ENCODE measurements at places on chromosomes 6 and 20.

DNA sequence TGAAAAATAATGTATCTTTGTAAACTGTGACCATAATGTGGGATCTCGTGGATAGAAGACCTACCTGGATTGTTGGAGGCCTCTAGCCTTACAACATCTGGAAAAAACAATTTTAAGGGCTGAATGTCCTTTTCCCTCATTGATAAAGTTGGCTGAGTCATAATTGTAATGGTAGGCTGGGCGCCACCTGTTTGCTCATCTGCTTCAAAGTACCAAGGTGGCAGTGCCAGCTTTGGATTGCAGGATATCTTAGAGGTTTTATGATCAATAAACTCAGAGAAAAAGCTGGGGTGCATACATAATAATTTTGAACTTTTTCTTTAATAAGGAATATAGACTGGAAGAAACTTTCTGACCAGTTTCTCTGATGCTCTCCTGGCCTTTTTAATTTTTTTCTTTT, 653.4 kb downstream of the MMUT start:
- no peak for DNase-seq

GRCh38 chr6:169803271-169803811, 51.9 kb downstream of the ERMARD start:
- DNase-seq, result no peak

GRCh38 chr20:62323980-62324906, 21.4 kb downstream of the ADRM1 start:
- DNase-seq, result no peak

- DNase-seq, result no peak
Measured at GRCh38 chr6:30227242-30227722, 14.1 kb upstream of the TRIM26 start.

DNA sequence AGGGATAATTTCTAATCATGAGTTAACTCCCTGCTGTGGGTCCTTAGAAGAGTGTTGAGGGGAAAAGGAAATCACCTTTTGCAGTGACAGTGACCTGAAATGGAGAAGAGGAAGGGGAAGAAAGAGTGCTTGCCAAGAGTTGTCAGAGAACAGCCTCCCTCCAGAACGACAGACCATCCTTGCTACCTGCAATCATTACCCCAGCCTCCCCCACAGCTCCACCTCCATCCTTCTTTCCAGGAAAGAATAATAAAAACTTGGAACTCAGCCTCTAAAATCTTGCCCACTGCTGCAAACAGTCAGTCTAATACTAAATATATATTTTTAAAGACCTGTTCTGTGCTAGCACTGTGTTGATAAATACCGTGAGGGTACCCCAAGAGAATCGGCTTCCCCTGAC, 28.7 kb upstream of the FUCA2 start:
- no peak for DNase-seq

- no peak for DNase-seq
Measured at GRCh38 chr6:113719064-113719463, 138.1 kb upstream of the MARCKS start.

GRCh38 chr6:120681204-120681603, 653.1 kb downstream of the TBC1D32 start:
- DNase-seq, result no peak

- no peak for DNase-seq
Measured at GRCh38 chr6:116047173-116047933, 13.3 kb downstream of the FRK start.

DNA sequence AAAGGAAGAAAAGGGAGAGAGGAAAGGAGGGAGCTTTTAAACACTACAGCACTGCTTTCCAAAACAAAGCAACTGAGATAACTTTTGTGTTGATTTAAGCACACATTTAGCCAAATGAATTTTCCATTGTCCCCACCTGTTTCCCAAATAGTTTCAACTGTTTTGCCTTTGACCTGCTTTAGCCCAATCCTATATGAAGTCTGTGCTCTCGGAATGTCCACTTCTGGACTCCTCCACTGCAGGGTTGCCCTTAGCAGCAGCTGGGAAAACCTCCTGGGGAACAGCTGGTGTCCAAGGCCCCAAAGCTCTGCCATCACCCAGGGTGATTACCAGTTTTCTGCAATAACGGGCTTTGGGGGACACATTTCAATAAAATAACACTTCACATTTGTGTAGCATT, 44.9 kb upstream of the PKHD1 start:
- no peak for DNase-seq

DNA sequence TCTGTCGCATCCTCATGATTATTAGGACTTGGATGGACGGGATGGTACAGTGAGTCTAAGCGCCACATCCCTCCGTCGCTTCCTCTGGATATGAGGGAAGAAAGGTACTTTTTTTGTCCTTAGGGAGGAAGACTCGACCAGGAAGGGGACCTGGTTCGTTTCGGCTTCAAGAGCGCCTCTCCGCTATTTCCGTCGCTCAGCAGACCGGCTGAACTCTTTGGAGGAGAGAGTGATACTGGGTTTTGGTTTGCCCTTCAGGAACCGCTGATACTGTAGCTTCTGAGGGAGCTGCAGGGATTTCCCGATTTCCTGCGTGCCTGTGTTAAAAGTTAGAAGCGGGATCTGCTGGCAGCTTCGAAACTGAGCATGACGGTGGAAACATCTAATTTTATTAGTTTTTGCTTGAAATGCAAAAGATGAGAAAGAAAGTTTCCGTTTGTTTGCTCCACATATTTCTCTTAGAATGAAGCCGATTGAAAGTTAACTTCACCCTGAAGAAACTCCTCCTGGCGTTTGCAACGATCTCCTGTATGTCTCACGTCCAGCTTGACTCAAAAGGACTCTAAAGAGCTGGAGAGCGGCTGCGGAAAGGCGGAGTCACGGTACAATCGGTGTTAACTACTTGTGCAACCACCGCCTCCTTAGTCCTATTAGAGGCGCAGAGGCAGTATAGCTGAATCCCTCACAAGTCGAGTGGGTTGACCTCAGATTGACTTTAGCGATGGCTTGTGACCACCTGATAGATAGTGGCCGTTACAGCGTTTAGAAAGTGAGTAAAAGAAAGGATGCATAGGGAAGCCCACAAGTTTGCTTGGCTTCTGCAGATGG, 129.4 kb downstream of the TRIM27 start:
- no peak for DNase-seq

- DNase-seq, result no peak
Measured at GRCh38 chr6:17099401-17100059, 2.3 kb upstream of the STMND1 start.

DNA sequence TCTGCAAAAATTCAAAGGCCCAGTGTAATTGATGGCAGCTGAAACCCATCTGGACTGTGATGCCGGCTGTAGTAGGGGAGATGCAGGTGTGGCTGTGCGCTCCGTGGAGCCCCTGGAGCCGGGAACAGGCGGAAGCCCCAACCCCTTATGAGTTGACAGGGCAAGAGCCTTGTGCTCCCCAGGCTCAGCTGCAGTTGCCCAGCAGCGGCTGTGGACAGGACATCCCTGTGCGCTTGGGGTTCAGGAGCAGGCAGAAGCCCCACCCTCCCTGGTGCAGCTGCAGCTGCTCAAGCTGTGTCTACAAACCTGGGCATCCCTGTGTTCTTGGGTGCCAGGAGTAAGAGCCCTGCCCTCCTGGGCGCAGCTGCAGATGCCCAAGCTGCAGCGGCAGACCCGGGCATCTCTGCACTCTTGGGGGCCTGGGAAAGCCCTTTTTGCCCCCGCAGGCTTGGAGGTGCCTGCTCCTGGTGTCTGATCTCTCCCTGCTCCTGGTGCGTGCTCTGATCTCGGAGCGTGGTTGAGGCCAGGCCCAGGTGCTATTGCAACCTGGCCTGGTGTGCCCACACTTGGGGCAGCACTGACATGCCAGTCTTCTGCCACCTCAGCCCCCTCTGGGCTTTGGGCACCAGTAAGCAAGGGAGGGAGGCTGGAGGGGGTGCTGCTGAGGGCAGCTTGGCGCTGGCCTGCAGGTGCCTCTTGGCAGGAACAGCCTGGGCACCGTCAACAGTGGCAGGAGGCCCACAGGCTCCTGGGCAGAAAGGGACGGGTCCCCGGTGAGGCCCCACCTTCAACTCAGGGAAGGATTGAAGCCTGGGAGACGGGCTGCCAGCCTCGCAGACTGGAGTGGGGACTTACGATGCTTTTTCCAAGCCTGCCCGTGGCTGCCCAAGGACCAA, 30.3 kb downstream of the OR2J2 start:
- no peak for DNase-seq

DNA sequence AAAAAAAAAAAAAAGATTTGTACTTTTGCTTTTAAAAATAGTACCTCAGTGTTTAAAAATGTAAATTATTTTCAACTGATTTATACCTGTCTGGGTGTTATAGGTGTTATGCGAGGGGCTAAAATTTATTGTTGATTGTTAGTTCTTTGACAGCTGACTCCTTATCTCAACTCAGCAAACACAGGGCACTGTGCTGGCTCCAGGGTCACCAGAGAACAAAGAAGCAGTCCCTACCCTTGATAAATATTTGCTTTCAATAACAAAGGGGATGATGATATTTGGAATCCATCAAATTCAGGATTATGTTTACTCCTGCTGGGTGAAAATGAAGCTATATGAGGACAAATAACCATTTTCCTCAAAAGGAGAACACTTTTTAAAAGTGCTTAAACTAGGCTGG, 34.2 kb upstream of the KAT14 start:
- no peak for DNase-seq

DNA sequence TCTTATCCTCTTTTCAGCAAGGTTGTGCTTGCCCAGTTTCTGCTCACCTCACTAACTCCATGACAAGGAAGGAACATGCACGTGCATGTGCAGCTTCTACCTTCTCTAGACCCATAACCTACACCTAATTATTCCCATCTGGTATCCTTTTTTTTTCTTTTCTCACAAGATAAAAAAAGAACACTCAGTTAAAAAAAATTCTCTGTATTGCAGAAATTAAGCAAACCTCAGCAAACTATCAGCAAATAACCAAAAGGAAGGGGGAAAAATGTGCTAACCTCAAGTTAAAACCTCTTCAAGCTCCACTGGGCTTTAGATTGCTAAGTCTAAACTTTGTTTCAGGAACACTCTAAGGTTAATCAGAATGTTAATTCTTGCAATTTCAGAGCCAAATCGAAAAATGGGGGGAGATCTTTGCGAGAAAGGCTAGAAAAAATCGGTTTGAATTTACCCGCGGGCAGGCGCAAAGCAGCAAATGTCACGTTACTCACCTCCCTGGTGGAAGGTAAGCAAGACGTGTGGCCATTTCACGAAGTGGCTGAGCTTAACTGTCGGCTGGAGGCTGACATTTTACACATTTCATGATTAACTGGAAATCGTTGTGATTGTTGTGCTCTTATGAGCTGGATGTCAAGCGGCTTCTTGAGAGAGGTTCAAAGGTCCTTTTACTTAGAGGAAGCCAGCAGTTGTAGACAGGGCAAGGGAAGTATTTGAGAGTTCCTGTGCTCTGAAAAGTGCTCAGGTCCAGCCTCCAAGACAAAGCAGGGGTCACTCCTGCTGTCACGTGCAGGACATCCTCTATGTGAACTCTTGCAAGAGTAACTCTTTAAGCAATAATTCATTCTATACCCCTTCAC, 19.1 kb downstream of the TFAP2B start:
- DNase-seq, result no peak

DNA sequence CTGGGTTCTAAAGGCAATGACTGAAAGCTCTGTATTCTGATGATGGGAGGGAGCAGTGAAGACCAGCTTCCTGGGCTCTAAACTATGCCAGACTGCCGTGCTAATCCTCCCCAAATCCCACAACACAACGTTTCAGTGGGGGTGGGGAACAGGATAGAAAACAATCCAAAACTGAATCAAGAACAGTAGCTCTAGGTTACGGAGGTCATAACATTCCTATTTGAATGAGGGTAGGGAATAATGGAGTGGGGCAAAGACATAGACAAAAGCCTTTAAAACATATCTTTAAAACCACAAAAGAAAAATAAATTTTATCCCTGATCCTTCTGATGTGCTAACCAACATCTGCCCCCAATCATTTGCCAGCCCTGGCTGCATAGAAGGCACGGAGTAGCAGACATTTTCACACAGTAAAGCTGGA, 7.8 kb downstream of the USP49 start:
- DNase-seq, result no peak
